ENCODE measurements at places on chromosomes 2 and 18. TPM values are rescaled to one million over a fixed set of nuclear protein-coding genes. Genes with fewer than 3 reads are reported as not detected.

SERPINB3 gene
- total RNA-seq, result not detected

CDH19 gene
- 0.25 TPM for total RNA-seq

ALPI gene
- not detected for total RNA-seq

SLC16A14 gene
- total RNA-seq, result 41.6 TPM

SKA1 gene
- 2.0 TPM for total RNA-seq

Data from temporal lobe (tissue), 4 donors.